ENCODE measurements at places on chromosomes 2 and 18.

DNA sequence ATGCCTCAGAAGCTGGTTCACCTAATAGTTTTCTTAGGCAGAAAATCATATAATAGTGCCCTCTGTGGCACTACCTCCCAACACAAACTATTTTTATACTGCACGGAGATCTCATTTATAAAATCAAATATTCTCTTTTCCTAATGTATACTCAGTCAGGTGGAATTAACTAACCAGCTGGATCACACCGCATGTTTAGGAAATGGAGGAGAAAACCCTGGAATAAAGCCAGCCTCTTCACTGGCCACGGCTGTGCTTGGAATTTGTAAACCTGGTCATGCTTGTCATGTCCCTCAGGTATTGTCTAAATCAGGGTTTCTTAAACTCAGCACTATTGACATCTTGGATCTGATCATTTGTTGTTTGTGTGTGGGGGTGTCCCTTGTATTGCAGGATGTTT is 85.6 kb downstream of the DOCK10 start:
- DNase-seq: no peak

DNA sequence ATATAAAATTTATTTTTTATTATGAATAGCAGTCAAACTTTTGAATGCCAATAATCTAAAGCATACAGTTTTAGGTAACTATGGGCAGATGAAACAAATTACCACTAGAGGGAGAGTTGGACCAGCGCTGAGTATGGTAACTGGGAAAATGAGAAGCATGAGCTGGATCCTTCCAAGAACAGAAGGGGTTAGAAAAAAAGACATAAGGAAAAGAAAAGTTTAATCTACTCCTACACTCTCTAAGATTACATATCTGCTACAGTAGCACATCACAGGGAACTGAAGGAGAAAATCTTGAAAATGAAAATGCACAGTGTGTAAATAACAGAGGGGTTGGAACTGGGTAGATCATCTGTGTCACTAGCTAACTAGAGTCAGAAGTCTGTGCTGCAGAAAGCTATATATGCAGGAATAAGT is 15.5 kb downstream of the REG3G start:
- no peak for DNase-seq

DNA sequence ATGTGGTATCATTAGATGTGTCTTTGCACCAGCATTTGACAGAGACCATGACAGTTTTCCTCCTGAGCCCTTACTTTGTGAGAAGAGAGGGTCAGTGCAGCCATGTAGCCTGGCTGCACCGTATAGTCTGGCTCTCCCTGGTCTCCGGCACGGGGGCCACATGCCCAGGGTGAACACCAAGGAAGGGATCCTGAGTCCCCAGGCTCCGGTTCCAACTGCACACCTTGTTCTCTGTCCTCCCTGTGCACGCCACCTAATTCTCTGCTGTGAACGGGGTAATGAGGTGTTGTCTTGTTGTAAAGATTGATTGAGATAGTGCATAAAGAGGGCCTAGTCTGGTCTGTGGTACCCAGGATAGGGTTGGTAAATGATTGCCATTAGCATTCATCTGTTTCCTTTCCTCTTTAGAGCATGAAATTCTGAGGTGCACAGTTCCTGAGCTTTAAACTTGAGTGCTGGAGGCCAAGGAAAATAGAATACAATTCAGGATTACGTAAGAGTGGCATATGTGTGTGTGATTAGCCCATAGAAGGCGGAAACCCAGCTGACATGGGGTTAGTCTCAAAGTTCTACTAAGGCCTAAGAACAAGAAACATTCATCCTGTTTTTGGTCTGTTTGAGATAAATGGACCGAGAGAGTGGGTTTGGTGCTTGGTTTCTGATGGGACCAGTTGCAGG is 55.5 kb downstream of the NCK2 start:
- no peak for DNase-seq

- DNase-seq: peak; percentile 31
Observed at GRCh38 chr2:207143215-207144172, 22.3 kb downstream of the KLF7 start.

- DNase-seq: no peak
Observed at GRCh38 chr2:22897428-22897827, 487.6 kb upstream of the KLHL29 start.

GRCh38 chr2:105950521-105951383 is 206.0 kb downstream of the NCK2 start:
- DNase-seq: no peak

GRCh38 chr2:240931319-240931949 is 25.3 kb downstream of the CROCC2 start:
- DNase-seq: peak; percentile 0

GRCh38 chr2:96698221-96698861 is 41.5 kb downstream of the LMAN2L start:
- DNase-seq: no peak

DNA sequence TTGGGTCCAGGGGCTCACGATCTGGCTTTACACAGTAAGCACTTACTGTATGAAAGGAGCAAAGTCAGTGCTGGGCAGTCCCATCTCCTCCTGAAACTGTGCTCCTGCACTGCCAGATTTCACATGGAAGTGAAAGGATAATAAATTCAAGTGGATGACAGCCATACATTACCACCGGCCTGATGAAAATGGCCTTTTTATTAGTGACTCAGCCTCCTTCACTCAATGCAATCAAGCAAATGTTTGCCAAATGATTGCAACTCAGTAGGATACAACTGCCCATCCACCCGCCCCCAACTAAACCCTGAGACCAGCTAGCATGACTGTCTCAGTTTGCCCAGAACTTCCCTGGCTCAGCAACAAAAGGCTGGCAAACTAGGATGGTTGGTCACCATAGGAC is 77.1 kb downstream of the MYO5B start:
- DNase-seq: no peak

DNA sequence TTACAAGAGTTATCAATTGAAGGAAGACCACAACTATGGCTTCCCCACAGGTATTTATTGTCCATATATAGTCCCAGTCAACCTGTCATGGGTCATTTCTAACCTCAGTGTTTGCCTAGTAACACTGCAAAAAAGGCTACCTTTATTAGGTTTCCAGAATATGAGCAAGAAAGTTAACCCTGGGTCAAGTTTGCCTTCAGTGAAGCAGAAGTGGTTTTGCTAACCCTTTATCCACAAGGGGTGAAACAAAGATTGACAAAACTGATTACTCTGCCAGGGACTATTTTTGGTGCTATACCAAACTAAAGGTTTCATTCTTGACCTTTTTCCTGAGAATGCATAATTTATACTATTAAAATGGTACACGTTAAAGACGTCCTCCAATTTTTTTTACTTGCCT is 28.8 kb downstream of the SP100 start:
- DNase-seq: no peak

- DNase-seq: no peak
Observed at GRCh38 chr2:31286961-31287550, 53.1 kb downstream of the EHD3 start.

DNA sequence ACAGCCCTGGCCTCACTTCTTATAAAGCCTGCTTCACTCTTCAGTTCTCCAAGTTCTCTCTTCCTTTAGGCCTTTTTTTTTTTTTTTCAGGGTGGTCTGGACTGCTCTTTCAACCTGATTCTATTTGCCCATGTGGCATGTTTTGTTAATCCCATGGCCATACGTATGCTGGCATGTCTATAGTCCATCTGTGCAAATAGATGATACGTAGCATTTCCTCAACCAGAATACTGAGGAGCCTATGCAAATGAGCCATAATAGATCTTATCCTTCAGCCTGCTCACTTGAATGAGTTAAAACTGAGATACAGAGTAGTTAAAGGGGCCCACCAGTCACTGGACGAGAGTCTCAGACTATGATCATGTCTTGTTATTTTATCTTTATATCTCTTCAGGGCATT is 265.2 kb upstream of the CXCR4 start:
- DNase-seq: no peak

DNA sequence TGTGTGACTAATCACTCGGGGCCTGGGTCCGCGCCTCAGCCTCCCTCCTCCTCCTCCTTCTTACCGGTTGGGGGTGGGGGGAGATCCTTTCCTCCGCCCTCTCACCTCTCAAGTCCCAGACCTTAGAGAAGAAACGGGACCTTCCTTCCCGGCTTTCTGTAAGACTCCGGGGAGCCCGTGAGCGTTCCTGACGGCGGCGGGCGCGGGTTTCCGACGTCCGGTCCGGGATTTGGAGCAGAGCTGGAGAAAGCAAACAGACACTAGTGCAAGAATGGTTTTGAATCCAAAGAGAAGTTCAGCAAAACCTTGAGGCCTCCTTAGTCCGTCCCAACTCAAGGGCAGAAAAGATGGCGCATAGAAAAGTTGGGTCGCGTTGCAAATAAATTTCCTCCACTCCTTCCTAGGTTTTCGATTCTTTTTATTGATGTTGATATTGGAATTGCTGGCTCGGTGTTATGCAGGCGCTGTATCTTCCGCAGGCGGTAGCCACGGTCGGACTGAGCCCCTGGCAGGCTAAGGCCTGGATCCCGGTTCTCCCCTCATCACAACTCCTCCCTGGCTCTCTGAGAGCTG is 2.0 kb downstream of the DLX1 start:
- no peak for DNase-seq

- no peak for DNase-seq
Observed at GRCh38 chr2:175627405-175627804, 374.7 kb downstream of the LNPK start.

DNA sequence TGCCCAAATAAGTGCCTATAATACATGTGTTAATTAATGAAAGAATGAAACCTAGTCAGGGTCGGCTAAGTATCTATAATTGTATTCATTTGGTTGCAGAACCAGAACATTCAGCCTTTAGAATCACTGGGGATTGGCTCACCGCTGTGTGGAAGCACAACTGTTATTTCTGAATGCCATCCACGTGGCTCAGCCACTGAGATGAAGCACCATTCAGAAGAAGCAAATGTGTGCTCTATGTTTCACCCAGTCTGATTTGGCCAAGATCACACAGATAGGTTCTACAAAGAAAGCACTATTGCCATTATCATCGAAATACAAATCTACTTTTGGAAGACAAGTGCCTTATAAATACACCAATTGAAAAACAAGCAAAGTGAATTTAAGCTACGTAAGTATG is 30.6 kb upstream of the SPOPL start:
- DNase-seq: no peak

- DNase-seq: no peak
Observed at GRCh38 chr2:209633911-209634310, 137.7 kb upstream of the UNC80 start.

DNA sequence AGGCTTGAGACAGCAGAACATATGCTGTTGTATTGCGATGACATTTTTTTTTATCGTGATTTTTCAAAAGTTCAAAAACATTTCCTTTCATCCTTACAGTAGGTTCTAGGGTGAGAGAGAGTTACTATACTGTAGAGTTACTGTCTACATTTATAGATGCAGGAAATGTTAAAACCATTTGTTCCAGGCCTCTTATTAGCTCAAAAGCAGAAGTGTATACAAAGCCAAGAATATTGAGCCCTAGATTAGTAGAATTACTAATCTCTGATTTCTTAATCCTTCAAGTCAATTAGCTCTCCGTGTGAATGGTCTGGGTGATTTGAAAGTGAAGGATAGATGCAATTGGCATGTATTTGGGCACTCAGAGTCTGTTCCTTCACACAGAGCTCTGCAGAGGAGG is 73.1 kb downstream of the MAPRE2 start:
- DNase-seq: no peak

GRCh38 chr18:55462652-55463051 is 125.3 kb downstream of the TCF4 start:
- DNase-seq: no peak

DNA sequence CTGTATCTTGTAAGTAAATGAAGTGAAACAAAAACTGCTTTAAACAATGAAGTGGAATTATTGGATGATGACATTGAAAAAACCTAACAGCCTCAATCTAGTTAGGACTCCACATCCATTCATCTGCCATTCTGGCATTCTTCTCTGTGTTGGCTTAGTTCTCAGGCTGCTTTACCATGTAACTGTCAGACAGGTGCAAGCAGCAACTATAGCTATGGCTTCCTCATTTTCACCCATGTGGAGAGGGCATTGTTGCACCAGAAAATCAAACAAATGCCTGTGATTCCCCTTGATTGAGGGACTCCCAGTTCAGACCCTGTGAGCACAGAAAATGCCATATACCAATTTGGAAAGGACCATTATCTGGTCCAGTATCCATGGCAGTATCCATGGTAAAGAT is 129.5 kb upstream of the NYAP2 start:
- no peak for DNase-seq

DNA sequence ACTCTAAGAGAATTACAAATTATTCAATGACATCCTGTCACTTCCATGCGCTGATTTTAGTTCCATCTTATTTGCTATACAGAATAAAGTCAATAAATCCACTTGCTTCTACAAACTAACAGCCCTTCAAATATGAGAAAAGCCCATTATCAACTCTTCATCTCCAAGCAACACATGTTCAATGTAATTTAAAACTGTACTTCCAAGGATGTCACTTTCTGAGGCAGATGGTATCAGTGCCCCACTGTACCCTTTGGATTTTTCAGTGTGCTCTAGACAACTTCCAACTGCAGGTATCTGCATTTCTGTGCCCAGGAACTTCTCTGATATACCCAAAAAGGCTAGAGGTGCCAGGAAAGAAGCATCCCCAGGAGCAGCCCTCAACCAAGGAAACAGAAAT is 87.6 kb downstream of the SMAD2 start:
- DNase-seq: no peak

GRCh38 chr2:160338901-160339685 is 139.0 kb upstream of the ITGB6 start:
- DNase-seq: no peak

GRCh38 chr2:61737841-61738240 is 116.0 kb downstream of the FAM161A start:
- DNase-seq: no peak

DNA sequence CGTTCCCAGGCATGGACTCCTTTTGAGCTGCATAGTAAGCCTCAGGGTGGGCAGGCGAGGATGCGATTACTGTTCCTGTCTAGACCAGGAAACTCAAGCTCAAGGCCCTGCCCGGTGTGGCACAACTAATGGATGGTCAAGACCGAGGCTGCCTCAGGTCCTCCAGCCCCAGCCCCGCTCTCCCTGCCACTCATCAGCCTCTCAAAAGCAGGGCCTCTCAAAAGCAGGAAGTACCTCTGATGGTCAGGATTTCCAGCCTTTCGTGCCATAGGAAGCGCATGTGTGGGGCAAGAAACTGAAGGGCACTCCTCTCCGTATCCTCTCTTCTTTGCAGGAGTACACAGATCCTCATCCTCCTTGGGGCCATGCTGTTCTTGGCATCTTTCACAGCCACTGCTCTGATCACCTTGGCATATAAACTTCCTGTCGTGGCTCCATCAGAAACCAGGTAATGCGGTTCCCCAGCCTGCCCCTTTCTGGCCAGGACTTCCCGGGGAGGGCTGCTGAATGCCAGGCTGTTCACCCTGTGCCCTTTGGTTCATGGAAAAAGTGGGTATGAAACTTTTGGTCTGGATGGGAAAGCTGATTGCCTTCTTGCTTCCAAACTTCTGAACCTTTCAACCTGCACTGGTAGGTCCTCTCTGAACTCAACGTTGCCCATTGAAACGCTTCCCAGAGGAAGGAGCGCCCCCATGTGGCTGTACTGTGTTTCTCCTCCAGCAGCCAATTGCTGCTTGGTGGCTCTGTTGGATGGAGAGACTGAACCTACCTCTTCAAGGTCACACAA is 82.8 kb upstream of the SEC11C start:
- DNase-seq: no peak
